BJ (cell line): ENCODE measurements at places on chromosomes 6 and 20. TPM values are rescaled to one million over a fixed set of nuclear protein-coding genes. Genes with fewer than 3 reads are reported as not detected.

DNA sequence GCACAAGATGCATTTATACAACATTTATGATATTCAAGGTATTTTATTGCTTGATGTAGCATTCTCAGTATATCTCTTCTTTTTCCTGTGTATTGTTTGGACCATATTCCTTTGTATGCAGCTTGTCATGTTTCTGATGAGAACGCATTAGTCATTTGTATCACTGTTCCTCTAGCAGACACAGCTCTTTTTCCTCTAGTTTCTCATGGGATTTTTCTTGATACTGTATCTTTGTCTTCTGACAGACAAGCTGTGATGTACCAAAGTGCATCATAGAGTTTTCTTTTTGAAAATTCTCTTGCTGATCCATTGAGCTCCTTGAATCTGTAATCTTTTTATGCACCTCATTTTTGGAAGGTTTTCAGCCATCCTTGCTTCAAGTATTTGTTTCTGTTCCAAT is 140.9 kb downstream of the SLC22A3 start:
- no peak for DNase-seq

HDGFL1 gene
- polyA plus RNA-seq, result not detected in 2 replicates

NR2E1 gene
- not detected in 2 replicates for polyA plus RNA-seq

DNA sequence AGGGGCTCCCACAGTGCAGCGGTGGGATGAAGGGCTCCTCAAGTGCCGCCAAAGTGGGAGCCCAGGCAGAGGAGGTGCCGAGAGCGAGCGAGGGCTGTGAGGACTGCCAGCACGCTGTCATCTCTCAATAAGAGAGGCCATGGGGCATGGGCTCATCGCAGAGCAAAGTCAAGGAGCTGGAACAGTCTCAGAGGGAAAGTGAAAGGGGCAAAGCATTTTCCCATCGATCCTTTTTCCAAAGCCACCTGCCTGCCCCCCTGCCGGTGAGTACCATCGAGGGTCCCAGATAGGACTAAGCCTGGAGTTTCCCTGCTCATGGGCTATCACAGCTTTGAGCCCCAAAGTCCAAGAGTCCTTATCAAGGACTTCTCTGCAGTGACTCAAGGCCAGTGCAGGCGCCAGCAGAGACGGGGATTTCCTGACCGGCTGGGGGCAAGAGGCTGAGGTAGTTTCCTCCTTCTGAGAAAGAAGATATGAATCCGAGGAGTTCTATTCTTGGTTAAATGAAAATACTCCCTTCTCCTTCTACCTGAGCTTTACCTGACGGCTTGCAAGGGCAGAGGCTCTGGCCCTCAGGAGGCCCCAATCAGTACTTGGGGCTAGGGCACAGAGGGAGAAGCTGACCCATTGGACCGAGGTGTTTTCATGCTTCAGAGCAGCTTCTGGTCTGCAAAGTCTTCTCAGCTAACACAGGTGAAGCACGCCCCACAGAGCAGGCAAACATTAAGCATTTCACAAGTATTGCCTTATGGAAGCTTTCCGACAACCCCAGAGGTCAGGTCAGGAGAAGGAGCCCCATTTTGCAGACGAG is 22.6 kb downstream of the ETV7 start:
- DNase-seq, result no peak

- DNase-seq, result no peak
Measured at GRCh38 chr6:40577672-40578071, 9.5 kb downstream of the LRFN2 start.

DNA sequence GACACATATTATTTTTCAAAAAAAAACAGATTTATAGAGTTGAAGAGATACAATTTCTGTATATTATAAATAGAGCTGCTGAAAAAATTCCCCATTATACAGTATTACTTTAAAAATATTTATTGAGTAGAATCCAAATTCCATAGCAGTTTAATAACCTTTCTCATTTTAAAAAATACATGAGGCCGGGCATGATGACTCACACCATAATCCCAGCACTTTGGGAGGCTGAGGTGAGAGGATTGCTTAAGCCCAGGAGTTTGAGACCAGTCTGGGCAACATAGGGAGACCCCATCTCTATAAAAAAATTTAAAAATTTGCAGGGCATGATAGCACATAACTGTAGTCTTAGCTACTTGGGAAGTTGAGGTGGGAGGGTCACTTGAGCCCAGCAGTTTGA is 13.0 kb downstream of the ATRN start:
- no peak for DNase-seq

GRCh38 chr6:47308552-47309290 is 984 bp downstream of the TNFRSF21 start:
- no peak for DNase-seq
